ENCODE measurements at places on chromosomes 2 and 18.

DNA sequence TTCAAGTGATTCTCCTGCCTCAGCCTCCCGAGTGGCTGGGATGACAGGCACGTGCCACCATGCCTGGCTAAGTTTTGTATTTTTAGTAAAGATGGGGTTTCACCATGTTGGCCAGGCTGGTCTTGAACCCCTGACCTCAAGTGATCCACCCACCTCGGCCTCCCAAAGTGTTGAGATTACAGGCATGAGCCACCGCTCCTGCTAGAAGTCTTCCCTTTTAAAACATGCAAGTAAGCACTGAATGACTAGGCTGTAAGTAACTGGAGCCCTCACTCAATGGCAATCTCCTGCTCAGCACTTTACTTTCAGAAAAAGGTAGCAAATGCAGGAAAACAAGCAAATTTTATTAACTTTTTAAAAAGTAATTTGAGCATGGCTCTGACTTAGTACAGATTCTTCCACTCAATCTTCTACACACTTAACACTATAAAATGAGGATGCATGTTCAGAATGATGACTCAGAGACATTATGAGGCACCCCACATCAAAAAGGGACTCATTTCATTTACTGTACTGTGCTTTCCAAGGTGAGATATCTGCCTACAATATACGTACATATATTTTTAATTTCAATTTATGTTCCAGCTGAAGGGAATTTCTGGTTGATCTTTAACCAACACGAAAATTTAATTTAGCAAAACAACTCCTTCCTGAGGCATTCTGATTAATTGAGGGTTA lies 6.6 kb upstream of the NCK2 start:
- no peak for DNase-seq

- DNase-seq = no peak
Measured at GRCh38 chr18:58860747-58861231, 3.9 kb upstream of the ZNF532 start.

DNA sequence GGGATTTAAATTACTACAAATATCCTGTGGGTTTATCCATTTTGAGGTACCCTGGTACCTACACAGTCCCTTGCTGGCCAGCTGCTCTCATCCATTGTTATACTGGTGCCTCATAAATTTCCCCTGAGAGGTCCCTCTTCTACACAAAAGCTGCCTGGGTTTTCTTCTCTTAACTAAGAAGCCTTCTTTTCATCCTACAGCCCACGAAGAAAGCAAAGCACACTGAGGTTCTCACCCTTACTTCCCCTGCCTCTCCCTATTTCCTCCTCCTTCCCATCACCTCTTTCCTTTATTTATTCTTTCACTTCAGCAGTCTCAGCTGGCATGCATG lies 154.9 kb downstream of the CSRNP3 start:
- no peak for DNase-seq

DNA sequence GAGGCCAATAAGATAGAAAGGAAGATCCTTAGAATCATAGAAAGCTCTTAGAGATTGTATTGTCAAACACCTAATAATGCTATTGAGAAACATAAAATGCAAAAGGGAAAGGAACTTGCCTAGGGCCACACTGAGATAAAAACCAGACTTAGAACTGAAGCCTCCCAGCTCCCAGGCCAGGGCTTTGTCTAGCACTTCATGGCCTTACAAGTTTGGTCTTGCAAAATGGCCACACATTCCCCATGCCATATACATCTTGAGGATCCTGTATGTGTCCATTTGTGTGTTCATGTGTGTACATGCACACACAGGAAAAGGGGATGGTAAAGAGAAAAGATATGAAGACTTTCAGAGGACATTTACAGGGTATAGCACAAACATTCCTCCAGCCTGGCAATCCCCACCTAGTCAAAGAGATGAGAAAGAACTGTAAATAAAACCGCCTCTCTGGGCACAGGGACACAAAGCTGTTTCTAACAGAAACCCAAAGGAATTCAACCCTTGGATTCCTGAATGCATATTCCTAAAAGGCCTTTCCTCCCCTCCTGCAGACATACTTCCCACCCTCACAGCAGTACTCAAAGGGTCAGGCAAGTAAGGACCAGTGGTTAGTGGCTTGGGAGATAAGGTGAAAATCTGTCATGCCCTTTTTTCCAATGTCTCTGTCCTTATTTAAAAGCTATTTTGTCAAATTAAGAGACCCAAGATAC lies 99.7 kb upstream of the KLHL29 start:
- no peak for DNase-seq

- no peak for DNase-seq
Measured at GRCh38 chr2:236873636-236874035, 212.1 kb upstream of the COPS8 start.

- no peak for DNase-seq
Measured at GRCh38 chr2:121599963-121600651, 49.2 kb downstream of the CLASP1 start.

DNA sequence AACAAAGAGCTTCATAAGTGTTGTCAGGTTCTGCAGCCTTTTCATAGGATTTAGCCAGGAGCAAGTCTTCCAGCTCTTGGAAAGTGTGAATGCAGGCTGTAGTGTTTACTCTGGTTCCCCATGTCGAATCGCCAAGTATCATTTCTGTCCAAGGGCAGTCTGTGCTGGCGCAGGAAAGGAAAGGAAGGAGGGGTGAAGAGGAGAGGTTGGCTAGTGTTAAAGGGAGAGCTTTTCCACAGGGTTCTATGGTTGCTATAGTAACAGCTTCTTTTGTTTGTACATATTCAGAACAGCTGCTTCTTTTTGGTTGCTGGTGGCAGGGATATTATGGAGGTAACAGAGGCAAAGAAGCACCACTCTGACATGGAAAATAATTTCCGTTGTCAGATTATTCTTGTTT lies 69.9 kb downstream of the KCNH7 start:
- peak; percentile 40 for DNase-seq

DNA sequence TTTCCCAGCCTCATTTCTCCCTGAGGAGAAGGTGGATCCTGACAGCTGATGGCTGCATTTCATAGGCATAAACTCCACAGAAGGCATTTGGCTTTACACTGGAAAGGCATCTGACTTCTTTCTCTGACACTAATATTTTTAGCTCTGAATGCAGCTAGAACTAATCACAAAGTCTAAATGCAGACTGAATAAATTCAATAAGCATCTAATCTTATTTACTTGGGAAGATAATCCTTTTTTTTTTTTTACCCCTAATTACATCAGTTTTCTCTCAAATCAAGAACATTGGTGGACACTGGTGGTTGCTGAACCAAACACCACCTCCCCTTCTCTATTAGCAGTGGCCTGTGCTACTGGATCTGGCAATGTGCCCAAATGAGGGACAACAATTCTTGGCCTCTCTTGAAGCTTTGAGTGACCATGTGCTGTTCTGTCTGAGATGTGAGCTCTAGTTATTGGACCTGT lies 50.9 kb upstream of the CD226 start:
- peak; percentile 12 for DNase-seq

DNA sequence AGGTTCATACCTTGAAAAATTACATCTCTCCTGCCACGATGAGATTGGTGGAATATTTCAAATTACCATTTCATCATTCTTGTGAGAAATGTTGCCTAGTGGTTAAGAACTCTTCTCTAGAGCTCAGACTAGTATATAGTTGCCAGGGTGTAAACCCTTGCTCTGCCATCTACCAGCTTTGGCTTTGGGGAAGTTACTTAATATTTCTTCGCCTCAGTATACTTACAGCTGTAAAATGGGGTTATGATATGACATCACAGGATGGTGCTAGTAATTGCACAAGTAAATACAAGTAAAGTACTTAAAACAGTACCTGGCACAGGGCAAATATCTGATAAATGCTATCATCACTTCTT lies 1.5 kb downstream of the SPOPL start:
- no peak for DNase-seq

DNA sequence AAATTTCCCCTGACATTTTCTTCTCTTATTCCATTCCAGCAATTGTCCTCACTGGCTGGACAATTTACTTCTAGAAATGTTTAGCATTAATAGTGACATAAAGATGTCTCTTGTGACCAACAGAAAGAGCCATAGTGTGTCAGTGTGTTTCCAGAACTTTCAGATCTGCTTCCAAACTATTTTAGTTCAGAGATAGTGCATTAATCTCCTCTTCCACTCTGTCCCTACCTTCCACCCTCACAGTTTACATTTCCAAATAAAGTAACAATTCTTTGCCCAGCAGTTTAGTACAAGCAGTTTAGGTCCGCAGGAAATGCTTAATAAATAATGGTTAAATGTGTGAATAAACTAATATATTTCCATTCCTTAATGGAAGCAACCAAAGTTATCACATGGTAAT lies 24.5 kb upstream of the RAPGEF4 start:
- no peak for DNase-seq

DNA sequence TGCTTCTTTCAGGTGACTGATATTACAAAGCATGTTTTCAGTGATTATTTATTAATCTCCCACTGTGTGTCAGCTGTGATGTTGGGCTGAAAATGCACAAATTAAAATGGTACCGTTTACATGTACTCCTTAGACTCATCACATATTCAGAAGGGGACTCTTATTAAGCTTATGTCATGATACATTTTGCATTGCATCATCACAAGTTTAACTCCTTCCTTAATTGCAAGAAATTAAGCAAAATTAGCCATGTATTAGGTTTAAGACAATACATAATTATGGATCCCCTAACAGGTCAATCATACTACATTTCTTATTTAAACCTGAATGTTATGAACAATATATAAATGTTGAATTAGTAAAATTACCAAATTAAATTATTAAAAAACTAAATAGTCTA lies 899.1 kb downstream of the TMEM182 start:
- DNase-seq = no peak

DNA sequence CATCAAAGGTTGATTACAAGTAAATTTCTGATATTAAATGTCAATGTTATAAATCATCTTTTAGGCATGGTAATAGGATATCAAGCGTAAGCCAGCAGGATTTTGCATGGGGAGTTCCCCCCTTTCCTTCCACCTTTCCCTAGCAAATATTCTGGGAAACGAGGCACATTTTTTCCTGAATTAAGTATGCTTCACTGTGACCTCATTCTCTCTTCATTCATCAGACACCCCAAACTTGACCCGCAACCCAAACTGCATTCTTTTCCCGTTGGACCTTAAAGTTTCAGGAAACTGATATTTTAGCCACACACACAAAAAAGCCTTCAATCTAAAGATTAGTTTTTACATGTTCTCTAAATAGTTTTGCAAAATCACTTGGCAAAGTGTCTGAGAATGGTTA lies 214.5 kb upstream of the CTAGE1 start:
- DNase-seq = no peak

- DNase-seq = no peak
Measured at GRCh38 chr18:48161911-48162698, 231.6 kb upstream of the SMAD2 start.

GRCh38 chr2:191598296-191598695 lies 79.6 kb upstream of the NABP1 start:
- no peak for DNase-seq

GRCh38 chr18:9380621-9381395 lies 46.2 kb downstream of the TWSG1 start:
- DNase-seq = peak; percentile 27

DNA sequence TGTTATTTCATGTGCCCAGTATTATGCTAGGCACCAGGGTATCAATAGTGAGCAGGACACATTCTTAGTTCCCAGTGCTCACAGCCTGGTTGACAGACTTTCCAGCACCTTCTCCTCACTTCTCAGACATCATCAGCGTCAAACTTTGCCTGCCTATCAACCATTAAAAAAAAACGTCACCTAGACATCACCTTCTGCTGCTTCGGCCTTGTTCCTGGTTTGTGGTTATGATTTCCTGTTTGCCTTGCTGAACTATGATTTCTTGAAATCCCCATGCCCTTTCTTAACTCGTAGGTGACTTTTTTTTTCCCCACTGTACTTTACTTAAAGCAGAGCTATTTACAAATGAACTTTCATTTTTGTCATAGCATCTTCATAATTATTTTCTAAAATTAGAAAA lies 60.4 kb upstream of the NABP1 start:
- no peak for DNase-seq

DNA sequence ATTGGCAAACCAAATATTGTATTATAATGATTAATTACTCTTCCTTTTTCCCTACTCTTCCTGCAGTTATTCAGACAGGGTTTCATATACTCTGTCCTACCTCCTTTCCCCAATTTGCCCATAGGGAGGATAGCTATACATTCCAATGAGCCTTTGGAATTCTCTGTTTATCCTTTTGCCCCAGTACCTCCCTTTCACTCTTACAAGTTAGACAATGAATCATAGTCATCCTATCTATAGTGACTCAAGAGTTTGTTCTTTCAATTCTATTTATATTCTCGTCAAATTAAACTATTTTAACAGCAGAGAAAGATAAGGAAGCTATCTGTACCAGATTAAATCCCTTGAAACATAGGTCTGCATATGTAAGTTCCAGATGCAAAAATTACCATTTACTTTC lies 437.5 kb downstream of the NR4A2 start:
- DNase-seq = no peak

- peak; percentile 73 for DNase-seq
Measured at GRCh38 chr2:166375736-166376487, at the start of gene SCN9A. Gene SCN9A (minus strand): TSS chr2:166375944. CDS start chr2:166311756, 64,188 bp downstream.

DNA sequence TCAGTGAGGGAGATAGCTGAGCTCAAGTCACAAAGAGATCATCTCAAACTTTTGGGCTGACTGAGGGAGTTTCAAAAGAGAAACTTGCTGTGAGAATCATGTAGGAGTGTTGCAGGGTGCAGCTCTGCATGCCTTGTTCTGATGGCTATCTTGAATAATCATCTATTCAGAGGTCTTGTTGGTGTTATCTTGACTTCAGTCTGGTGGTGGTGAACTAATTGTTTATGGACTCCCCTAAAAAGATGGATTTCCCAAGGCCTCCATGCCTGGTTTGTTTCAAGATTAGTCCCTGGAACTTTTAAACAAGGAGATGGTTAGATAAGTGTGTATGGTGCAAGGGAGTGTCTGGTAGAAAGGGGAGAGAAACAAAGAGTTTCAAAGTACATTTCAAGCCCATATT lies 29.8 kb downstream of the SLC39A6 start:
- DNase-seq = no peak

GRCh38 chr2:27290549-27290948 lies 8.3 kb downstream of the TRIM54 start:
- DNase-seq = no peak

DNA sequence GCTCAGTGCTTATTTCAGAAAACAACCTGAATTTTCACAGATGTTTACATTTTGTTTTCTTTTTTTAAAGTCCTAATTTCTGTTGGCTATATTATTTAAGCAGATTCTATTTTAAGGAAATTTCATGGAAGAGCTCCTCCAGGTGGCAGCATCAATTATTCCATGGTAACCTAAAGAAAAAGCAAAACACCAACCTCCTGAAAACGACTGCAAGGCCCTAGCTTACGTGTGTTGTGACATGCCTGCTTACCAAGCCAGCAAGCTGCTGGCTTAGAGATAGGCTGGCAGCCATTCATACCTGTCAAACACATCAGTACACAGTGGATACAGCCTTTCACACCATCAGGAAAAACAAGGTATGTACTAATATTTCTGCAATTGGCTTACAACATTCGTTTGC lies 64.9 kb downstream of the LPIN2 start:
- no peak for DNase-seq
